Naive B cell (primary cell): ENCODE measurements at places on chromosomes 5 and 9.

- DNase-seq, result no peak
Measured at GRCh38 chr5:152824316-152824715, 419.2 kb upstream of the NMUR2 start.

GRCh38 chr9:130872093-130872492 lies 24.5 kb downstream of the QRFP start:
- no peak for DNase-seq

GRCh38 chr5:143509758-143510221 lies 106.3 kb upstream of the NR3C1 start:
- no peak for DNase-seq

- no peak for DNase-seq
Measured at GRCh38 chr5:75009556-75010345, 42.6 kb downstream of the GCNT4 start.

DNA sequence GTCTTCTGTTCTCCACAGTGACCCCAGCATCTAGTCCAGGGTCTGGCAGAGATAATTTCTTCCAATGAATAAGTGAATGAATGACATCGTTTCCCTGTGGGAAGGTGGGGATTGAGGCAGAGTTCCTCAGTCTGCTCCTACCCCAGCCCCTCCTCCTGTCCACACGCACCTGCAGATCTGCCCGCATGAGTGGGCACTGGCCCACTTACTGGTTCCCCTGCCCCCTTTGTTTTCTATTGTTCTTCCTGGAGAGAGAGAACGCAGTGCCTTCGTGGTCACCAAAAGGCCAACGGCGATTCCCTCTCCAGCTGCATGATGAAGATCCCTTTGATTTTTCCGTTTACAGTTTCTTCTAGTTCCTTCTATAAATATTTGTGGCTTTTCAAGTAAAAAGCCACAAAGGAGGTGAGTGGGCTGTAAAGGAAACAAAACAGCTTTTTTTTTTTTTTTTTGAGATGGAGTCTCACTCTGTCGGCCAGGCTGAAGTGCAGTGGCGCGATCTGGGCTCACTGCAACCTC lies 5.8 kb upstream of the FPGS start:
- peak; percentile 36 for DNase-seq

- DNase-seq, result no peak
Measured at GRCh38 chr9:129235931-129236331, 57.9 kb upstream of the IER5L start.

- no peak for DNase-seq
Measured at GRCh38 chr9:72043576-72043975, 16.8 kb downstream of the C9orf57 start.

- no peak for DNase-seq
Measured at GRCh38 chr5:137040024-137040423, 459.1 kb downstream of the SPOCK1 start.

GRCh38 chr5:13746026-13746425 lies 198.5 kb downstream of the DNAH5 start:
- DNase-seq, result no peak

GRCh38 chr9:116264361-116264760 lies 110.8 kb downstream of the PAPPA start:
- DNase-seq, result no peak

DNA sequence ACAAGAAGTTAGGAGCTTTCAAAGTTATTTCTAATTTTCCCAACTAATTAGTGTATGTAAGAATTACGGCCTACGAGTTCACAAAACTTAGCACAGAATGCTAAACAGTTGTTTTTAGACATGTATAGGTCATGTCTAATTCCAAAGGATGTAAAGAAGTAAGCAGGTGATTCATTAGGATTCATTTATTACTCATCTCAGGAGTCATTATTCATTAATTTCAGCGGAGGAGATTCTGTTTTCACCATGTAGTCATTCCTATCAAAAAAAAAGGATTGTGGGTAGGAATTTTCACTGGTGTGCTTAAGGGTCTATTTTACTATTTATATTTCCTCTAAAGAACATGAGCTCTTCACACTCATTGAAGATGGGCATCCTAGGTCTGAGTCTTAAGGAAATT lies 532.2 kb downstream of the ACTL7B start:
- no peak for DNase-seq

DNA sequence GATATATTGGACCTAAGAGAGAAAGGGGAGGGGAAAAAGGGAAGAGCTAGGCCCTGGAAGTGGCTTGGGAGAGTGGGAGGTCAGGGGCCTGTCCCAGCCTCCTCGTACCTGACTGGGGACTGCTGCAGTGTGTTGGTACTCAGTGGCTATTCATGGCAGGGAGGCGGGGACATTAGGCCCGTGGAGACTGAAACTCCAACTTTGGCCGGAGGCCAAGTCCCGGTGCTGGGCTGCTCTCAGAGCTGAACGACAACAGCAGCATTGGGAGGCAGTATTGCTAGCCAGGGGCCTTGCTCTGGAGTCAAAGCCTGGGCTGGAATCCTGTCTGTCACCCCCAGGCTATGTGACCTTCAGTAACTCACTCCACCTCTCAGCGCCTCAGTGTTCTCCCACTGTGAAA lies 37.8 kb downstream of the NEURL1B start:
- no peak for DNase-seq

DNA sequence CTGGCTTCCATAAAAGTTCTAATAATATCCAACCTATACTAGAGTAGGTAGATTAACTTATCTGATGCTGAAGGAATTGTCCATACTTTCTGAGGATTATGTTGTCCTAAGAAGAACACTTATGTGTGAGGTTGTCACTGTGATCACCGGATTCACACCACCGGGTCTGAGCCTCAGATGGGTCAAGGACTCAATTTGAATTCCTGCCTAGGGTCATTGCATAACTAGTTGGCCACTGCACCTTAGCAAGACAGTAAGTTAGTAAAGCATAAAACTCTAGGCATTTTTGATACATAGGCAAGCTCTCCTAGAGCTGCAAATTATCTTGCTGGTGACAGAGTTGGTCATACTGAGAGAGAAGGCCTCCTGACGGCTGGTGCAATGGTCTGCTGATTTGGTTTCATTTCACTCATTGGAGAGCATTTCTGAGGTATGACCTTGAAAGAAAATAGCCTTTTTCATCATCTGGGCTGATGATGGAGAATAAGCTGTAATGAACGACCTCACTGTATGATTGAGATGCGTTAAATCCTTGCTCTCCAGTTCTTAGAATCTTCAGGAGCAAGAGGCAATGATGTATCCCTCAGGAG lies 72.0 kb upstream of the CKMT2 start:
- DNase-seq, result no peak

DNA sequence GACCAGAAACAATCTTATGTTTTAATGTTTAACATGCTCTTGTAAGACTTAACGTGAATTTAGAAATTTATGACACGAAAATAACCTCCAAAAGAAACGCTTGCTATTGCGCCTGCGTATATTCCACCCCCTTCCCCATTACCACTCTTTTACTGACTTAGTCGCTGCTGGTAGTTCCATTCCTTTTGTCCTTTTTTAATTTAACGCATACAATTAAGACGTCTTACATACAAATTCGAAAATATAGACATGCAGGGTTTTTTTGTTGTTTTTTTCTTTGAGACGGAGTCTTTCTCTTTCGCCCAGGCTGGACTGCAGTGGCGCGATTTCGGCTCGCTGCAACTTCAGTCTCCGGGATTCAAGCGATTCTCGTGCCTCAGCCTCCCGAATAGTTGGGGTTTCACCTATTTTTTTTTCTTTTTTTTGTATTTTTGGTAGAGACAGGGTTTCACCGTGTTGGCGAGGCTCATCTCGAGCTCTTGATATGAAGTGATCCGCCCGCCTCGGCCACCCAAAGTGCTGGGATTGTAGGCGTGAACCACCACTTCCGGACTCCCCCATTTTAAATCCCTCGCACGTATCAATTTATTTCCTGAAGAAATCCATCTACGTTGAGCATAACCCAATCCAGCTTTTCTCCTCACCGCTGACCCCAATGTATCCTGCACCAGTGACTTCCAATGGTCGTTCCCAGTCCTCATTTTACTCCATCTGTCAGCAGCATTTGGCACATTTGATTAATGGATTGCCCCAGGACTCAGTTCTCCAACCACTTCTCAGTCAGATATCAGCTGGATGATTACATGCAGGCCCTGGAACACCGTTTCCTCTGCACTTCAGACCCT lies 684 bp upstream of the MED7 start:
- DNase-seq, result no peak

- peak; percentile 32 for DNase-seq
Measured at GRCh38 chr5:177507165-177507564, 2.5 kb downstream of the DOK3 start.

GRCh38 chr9:114774524-114774923 lies 31.3 kb downstream of the TNFSF15 start:
- DNase-seq, result peak; percentile 49

DNA sequence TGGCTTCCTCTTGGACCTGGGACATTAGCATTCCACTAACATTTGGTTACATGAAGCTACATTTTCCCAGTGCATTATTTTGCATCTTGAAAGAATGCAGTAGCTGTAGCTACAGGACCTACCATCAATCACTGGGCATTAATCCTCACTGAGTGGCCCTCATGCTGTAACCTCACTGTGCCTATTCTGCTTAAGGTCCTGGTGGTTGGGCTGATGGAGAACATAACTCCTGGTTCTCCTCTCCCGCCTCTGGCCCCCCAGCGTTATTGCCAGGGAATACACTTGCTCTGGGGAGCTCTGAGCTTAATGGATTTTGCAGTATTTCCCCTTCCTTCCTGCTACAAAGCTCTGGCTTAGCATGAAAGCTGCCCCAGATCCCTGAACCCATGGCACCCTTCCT lies 111.5 kb upstream of the EQTN start:
- no peak for DNase-seq

DNA sequence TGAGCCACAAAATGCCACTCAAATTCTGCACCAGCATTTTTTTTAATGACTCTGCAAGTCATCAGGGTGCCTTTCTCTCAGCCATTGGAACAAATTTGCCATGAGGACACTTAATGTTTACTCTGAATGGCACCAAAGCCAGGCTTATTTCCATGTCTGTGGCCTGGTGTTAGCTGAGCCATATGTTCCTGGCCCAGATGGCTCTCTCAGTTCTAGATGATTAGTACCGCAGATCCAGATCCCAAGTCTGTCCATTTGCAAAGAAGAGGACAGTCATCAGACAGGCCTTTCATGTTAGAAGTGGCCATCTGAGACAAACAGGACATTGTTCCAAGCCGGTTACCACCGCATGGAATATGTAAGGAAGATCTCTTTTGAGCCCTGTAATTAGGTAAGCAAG lies 70.3 kb downstream of the INSYN2B start:
- DNase-seq, result no peak

DNA sequence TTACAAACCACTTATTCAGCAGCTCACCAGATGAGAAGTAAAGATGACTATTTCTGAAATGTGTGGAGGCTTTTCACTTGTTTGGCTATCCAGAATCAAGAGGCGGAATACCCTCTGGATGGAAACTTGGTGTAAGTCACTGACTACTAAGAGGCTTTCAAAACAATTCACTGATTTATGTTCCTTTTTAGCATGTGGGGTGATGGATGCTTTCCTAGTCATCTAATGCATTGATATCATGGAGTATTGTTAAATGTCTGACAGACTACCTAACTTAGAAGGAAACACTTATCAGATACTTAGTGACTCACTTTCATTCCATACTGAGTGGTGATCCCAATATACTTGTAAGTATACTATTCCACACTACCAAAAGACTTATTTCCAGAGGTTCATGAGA lies 141.4 kb downstream of the PLK2 start:
- no peak for DNase-seq

GRCh38 chr5:127529904-127530682 lies 12.7 kb downstream of the PRRC1 start:
- DNase-seq, result no peak

DNA sequence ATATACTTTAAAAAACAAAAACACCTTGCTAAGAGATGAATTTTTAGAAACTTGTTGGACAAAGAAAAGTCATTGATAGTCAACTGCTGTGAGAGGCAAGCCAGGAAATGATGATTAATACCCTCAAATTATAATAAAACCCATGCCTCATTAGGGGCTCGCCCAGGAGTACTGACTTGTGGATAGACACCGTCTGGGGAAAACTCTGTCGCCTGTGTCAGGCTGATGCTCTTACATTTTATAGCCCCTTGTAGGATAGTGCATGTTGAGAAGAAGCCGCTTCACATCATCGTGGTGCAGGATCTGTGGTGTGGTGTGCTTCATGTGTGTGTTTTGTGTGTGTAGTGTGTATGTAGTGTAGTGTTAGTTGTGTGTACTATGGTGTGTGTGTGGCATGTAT lies 39.1 kb downstream of the SYK start:
- no peak for DNase-seq

DNA sequence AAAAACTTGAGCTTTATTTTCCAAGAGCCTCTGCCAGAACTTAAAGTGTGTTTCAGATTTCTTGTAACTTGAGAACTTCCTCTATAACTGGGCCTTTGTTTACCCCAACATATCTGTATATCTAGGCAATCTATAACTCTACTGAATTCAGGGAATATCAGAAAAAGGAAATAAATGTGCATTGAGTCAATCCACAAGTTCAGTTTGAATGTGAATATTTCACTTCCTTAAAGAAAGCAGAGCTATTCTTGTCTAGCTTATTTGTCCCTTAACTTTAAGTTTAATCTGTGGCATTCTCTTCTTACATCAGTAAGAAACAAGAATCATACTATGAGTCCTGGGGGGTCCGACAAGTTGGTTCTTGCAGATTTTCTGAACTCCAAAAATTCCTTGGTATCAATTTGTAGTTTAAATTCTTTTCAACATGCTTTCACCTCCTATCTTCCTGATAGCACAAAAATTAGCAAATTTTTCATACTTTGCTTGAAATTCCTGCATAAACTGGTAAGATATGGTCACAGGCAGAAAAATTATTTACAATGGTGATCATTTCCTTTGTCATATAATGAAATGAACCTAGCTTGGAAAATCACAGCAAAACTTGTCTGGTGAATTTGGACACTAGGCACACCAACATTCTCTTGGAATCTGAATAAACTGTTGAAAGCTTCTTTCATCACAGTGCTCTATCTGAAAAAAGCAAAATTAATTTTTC lies 19.8 kb upstream of the ITGA1 start:
- DNase-seq, result no peak

GRCh38 chr9:1373445-1373844 lies 323.3 kb downstream of the DMRT2 start:
- DNase-seq, result no peak

DNA sequence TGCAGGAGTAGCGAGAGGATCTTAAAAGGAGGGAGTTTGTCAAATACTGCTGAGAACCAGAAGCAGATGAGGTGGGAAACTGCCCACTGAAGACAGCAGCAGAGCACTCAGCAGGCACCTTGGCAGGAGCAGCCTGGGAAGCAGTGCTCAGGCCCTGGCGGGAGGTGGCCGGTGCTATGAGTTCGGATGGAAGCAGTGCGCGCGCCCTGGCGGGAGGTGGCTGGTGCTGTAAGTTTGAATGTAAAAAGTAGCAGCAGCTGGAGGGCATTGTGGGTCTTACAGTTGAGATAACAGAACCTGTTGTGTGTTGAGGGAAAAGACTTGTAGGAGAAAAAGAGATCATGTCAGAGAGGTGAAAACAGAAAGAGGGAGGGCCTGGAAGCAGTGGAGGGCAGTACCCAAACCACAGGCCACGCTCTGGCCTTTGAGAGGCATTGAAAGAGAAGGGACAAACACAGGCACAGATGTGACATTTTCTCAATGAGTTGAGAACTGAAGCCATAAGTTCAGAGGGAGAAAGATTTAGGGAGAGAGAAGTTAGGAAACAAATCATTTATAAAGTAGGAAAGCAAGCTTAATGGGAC lies 130.9 kb downstream of the ERCC6L2 start:
- DNase-seq, result no peak
